ENCODE measurements at places on chromosomes 11 and 22.

GRCh38 chr22:28883917-28884746 lies 760 bp downstream of the ZNRF3 start:
- no peak for DNase-seq

DNA sequence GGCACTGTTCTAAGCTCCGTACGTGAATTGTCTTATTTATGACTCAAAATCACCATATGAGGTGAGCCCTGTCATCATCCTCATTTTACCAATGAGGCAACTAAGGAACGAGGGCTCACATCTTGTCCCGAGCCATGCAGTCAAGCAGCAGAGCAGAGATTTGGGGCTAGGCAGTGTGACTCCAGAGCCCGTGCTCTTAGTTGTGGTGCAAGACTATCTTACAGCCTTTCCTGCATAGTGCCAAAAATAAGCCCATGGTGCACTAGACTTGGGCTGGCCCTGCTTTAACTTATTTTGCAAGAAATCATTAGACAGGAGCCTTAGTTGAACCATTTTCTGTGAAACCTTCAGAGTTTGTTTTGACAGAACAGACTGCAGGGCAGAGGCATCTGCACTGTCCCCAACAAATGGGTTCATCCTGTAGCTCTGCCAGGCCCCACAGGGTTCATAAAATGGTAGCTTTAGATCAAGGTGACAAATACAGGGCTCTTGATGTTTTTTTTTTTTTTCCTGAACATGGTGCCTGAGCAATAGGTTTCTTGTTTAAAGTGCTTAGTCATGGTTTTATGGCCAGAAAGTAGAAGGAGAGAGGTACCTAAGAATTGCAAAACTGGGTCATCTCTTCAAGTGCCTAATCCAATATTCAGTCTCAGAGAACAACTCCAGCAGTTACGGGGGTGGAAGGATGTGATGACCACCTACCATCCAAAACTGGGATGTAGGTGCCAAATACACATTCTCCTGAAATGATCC lies 56.6 kb downstream of the BMAL1 start:
- no peak for DNase-seq

- no peak for DNase-seq
These were observed 9.3 kb upstream of the ADAMTS15 start for GRCh38 chr11:130439160-130439519.

GRCh38 chr22:29195118-29195963 lies 10.4 kb upstream of the EMID1 start:
- DNase-seq = no peak

GRCh38 chr22:41810022-41810421 lies 9.5 kb downstream of the CCDC134 start:
- DNase-seq = no peak

GRCh38 chr11:62889484-62890437 lies 9.1 kb downstream of the SLC3A2 start:
- no peak for DNase-seq

- peak; percentile 40 for DNase-seq
These were observed 865 bp downstream of the RBM14 start for GRCh38 chr11:66617155-66617834.

GRCh38 chr22:21761086-21761485 lies 25.5 kb upstream of the YPEL1 start:
- DNase-seq = no peak

GRCh38 chr22:44412136-44412731 lies 85.8 kb downstream of the RTL6 start:
- DNase-seq = no peak

DNA sequence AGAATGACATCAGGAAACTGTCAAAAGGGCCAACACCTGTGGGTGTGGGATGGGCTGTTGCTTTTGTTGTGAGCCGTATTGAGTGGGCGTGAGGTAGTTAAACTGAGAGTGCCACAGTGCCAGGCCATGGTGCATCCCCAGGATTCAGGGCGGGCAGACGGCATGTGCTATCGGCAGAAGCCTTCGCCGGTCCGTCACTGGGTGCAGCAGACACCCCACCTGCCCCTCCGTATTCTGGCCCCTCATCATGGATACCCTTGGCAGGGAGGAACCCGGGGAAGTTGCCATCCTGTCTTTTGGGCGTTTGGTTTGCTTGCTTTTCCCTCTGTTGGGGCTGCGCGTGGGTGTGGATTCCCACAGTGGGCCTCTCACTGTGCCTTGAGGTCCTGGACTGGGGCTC lies 27.5 kb downstream of the ST14 start:
- DNase-seq = no peak

- no peak for DNase-seq
These were observed 40.9 kb downstream of the DGCR2 start for GRCh38 chr22:19081351-19081750.

- no peak for DNase-seq
These were observed 414.4 kb upstream of the CADM1 start for GRCh38 chr11:115918576-115918975.
